Activated T-cell treated with anti-CD3 and anti-CD28 coated beads, Interleukin-2, amount 50 U/mL, for 72 hours (primary cell): ENCODE measurements at places on chromosomes 3 and 15. TPM values are rescaled to one million over a fixed set of nuclear protein-coding genes. Genes with fewer than 3 reads are reported as not detected.

DNA sequence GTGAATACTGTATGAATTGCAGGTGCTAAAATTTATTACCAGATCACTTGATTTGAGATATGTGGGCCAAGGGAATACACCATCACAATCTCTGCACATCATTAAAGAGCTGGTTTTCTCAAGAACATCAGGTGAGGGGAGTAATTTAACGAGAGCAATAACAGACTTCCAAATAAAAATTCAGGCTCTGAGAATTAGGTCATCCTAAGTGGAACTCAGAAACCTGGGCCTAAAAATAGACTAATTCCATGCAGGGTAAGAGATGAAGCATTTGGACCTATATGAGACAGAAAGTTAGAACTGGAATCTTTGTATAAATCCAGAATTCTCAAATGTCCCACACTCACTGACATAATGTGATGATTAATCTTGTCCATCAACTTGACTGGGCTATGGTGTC lies 331.1 kb downstream of the ZNF621 start:
- H3K36me3 ChIP-seq: no peaks in the 10 kb centered on the region
- H3K27me3 ChIP-seq: peaks cover 12% of the 10 kb centered on the region
- H3K4me3 ChIP-seq: no peak overlapping the region
- H3K4me1 ChIP-seq: no peaks in the 10 kb centered on the region

- H3K4me1 ChIP-seq: no peaks in the 10 kb centered on the region
- DNase-seq: no peak
- H3K27ac ChIP-seq: no peak overlapping the region
- H3K27me3 ChIP-seq: no peaks in the 10 kb centered on the region
- no peaks in the 10 kb centered on the region for H3K36me3 ChIP-seq
Measured at GRCh38 chr3:64796607-64797399, 109.0 kb upstream of the ADAMTS9 start.

DNA sequence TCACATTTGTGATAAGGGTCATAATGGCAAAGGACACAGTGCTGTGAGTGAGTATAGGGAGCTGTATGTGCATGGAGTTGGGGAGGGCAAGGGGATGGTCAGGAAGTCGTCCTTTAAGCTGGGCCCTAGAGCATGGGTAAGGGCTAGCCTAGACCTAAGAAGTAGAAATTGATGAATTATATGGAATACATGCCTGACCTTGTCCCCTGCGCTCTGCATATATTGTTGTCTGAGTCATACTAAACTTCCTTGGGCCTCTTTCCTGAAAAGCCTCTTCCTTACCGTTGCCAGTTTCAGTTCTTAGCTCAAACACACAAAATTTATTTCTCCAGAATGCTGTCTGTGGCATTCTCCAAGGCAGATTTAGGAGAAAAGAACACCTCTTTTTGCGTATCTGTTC lies 4.6 kb downstream of the SNRK start:
- peaks cover 4% of the 10 kb centered on the region for H3K36me3 ChIP-seq
- H3K4me3 ChIP-seq: peak overlapping the region; percentile 72
- DNase-seq: no peak
- peak overlapping the region; percentile 96 for H3K27ac ChIP-seq
- no peaks in the 10 kb centered on the region for H3K27me3 ChIP-seq

Gene SH2D7
- total RNA-seq: not detected

Gene CAMP
- not detected for total RNA-seq
